ENCODE measurements at places on chromosomes 5 and 9.
A peak's percentile ranks its signal among the peaks of the same experiment; 100 is the strongest.

GRCh38 chr5:77133061-77133758, 46.1 kb upstream of the ZBED3 start:
- DNase-seq: no peak

GRCh38 chr9:86764221-86764624, 183.1 kb downstream of the GAS1 start:
- DNase-seq: no peak

GRCh38 chr5:10695055-10695649, 65.9 kb downstream of the DAP start:
- DNase-seq: no peak

GRCh38 chr5:131264451-131265099, 722 bp downstream of the CDC42SE2 start:
- DNase-seq: no peak

GRCh38 chr9:134961331-134962064, 43.8 kb upstream of the FCN1 start:
- DNase-seq: no peak

DNA sequence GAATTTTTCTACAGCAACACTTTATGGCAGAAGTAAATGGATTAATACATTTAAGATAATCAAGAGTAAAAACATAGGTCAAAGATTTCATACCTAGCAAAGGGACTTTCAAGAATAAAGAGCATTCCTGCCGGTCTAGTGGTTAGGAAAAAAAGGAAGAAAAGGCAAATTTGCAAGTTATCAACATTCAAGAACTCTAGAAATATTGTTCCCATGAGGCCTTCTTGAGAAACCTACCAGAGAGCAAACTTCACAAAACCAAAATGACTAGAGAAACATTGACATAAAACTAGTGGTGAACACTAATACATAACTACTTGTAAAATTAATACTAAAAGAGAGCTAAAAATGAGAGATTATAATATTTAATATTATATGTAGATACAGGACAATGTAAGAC, 320.2 kb upstream of the RGMB start:
- DNase-seq: no peak

DNA sequence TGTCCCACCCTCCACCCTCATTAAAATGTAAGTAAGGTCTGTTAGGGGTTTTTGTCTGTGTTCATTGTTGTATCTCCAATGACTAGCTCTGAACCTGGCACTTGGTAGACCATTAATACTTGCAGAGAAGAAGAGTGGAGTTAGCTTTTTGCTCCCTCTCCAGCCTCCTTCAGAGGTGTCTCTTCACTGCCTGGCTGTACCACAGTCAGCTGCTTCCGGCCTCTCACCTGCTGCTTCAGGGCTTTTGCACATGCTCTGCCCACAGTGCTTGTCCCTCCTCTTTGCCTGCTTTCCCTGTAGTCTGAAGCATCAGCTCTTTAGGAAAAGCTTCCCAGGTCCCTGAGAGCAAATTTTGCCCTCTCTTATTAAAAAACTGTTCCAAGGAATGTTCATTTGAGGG, 83.6 kb downstream of the SNX24 start:
- DNase-seq: no peak

GRCh38 chr5:165457859-165458481, 1952.6 kb downstream of the MAT2B start:
- DNase-seq: no peak

DNA sequence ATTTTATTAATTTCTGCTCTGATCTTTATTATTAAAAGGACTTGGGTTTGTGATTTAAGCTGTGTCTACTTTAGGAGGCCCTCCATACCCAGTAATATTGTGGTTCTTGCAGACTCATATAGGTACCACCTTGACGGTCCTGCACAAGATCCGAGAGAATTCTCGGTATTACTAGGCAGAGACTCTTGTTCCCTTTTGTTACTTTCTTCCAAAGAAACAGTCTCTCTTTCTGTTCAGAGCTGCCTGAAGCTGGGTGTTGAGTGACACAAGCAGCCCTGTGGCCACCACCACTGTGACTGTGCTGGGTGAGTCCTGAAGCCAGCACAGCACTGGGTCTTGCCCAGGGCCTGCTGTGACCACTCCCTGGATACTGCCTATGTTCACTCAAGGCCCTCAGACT, 666.6 kb downstream of the SEMA5A start:
- no peak for DNase-seq

DNA sequence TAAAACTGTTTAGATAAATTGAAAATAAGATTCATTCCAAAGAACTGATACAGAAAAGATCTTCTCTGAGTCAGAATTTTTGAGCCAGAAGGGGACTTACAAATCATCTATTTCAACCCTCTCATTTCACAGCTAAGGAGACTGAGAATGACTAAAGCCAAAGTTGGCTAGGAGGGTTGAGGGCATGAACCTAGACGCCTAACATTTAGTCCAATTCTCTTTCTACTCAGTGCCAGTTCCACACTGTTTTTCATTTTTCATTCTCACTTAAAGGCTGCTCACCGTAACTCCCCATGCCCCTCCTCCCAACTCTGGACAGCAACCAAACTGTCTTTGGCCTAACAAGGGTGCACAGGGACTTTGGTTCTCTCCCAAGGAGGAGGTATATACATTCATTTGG, 364.0 kb downstream of the NDUFS4 start:
- no peak for DNase-seq

- DNase-seq: no peak
These were observed 1231.1 kb upstream of the ACO1 start for GRCh38 chr9:31153250-31153840.

DNA sequence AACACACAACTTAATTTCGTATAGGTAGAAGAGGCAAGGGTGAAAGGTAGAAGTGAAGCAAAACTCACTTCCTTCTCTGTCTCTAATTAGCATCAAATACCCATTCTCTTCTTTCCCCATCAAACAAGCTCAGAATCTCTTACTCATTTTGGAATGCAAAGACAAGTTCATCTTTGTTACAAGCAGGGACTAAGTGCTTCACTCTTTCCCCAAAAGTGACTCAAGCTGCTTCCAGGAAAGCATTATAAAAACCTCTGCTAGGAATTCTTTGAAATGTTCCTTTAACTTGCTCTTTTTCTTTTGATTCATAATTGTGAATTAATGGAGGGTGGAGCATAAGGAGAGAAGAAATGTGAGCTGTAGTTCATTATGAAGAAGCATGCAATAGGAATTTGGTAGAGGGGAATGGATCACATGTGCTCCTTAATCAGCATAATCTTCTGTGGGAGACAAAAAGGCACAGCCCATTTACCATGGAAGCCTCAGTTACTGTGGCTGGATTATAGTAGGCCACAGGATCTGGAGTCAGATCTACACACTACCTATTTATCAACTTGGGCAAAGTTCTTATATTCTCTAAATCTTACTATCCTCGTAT, 109.5 kb upstream of the DPYSL3 start:
- no peak for DNase-seq

DNA sequence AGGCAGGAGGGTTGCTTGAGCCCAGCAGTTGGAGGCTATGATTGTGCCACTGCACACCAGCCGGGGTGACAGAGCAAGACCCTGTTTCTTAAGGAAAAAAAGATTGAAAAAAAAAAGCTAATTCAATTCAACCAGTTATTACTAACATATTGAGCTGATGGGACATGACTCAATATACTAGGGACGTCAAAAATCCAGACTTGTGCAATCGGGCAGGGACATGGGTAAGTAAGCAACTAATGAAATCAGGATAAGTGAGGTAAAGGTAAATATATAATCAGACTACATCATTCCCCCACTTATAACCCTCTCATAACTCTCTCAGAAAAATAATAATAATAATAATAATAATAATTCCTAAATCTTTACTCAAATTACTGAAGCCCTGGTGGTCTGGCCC, 975 bp upstream of the HAVCR1 start:
- no peak for DNase-seq

DNA sequence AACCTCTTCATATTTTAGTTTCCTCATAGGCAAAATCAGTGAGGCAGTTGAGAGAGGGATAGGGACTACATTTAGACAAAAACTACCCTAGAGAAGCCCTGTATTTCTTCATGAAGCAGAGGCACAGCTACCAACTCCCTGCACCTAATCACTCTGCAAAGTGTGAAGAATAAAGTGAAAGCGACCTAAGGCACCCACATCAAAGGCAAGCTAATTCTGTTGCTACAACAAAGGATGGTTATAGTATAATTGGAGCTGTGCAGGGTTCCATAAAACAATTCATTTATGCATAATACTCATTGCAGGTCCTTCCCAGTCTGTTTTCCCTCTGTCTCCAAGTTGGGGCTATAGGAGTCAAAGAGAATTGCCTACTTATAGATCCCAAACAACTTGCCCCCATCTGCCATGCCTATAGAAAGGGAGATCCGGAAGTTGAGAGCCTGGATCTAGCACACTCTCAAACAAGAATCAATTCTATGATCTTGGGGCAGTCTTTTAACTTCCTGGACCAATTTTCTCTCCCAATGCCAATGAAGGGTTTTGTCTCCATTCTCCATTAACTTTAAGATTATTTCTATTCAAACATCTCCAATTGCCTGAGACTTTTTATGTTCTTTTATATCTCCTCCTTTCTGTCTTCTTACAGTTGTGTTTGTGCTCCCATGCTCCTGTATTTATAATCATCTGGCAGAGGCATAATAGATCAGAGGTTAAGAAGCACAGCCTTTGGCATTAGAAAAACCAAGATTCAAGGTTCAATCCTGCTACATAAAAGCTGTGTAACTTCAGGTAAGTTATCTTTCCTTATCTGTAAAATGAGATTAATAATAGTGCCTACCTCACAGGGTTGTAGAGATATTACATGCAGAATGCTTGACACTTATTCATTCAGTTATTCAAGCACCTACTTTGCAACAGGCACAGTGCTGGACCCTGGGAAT, 56.0 kb upstream of the PTGER4 start:
- DNase-seq: no peak

GRCh38 chr9:130995086-130996011, 13.6 kb upstream of the LAMC3 start:
- no peak for DNase-seq

DNA sequence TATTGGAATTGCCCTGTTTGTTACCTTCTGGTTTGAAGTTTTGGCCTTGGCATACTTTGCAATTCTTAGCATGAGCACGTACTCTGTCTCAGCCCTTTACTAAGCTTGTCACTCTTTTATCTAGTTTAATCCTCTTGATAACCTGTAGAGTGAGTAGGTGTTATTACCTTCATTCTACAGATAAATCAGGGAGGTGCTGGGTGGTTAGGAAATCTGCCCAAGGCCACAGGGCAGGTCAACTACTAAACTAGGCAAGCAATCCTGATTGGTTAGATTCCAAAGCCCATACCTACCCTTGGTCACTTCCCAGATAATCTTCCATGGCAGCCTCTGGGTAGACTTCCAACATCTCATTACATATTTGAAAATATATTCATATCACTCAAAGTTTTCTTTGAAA, 65.7 kb downstream of the PCSK5 start:
- DNase-seq: no peak

GRCh38 chr5:52013523-52013922, 630.3 kb downstream of the ISL1 start:
- peak; percentile 86 for DNase-seq

DNA sequence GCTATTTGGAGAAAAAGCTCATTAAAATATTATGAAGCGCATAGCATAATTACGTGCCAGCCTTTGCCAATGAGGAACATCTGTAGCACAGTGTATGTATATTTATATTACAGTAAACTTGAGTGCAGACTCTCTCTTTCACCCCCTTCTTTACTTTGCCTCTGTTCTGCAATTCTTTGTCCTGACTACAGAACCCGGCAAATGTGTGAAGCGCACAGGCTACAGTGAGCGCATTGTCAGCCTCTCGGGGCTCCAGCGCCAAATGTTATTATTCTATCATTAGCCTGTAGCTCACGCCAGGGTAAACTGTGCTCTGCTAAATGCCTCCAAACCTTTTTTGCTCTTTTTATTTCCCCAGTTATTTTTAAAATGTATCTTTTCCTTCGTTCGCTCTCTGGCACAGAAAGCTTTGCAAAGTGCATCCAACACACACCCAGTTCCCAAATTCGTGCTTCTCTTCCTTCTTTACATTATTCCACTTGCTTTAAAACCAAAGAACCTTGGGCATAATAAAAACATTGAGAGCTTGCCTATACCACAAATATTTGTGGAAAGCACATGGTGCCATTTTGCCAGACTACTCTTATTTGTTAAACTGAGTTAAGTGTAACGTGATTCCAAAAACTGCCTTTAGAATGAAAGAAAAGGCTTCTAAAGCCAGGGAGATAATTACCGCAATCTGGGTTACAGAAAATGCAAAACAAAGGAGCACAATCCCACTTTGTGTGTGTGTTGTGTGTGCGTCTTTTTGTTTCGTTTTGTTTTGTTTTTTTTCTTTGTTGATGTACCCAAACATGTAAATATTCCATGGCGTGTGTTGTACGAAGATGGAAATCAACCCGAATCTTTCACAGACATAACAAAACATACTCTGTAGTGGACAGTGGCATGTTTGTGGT, 164.1 kb upstream of the MPDZ start:
- DNase-seq: no peak

GRCh38 chr5:14265570-14265969, 122.4 kb downstream of the TRIO start:
- DNase-seq: no peak

- DNase-seq: no peak
These were observed 40.4 kb downstream of the BASP1 start for GRCh38 chr5:17257705-17258273.

DNA sequence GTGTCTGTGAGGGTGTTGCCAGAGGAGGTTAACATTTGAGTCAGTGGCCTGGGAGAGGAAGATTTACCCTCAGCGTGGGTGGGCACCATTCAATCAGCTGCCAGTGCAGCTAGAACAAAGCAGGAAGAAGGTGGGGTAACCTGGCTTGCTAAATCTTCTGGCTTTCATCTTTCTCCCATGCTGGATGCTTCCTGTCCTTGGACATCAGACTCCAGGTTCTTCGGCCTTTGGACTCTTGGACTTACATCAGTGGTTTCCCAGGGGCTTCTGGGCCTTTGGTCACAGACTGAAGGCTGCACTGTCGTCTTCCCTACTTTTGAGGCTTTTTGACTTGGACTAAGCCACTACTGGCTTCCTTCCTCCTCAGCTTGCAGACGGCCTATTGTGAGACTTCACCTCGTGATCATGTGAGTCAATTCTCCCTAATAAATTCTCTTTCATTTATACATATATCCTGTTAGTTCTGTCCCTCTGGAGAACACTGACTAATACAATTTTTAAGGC, 38.1 kb downstream of the PBX3 start:
- no peak for DNase-seq

GRCh38 chr5:132470596-132470995, 20.0 kb downstream of the IRF1 start:
- no peak for DNase-seq

GRCh38 chr5:161803-162110, 29.5 kb upstream of the LRRC14B start:
- no peak for DNase-seq

GRCh38 chr9:127122176-127123063, at the start of gene ANGPTL2:
TSS of gene ANGPTL2 (minus strand) at chr9:127122635. CDS start at chr9:127108731, 13,904 bp downstream.
- DNase-seq: no peak

GRCh38 chr5:41924872-41925554, at the start of gene FBXO4:
TSS of gene FBXO4 (plus strand) at chr5:41925281. CDS start at chr5:41925310, 29 bp downstream.
- no peak for DNase-seq

GRCh38 chr5:176545737-176546509, 3.2 kb upstream of the CDHR2 start:
- DNase-seq: no peak

Data from NCI-H187 treated with DMSO at 0.1 percent for 48 hours (cell line).